ENCODE measurements at places on chromosomes 16 and 17. TPM values are rescaled to one million over a fixed set of nuclear protein-coding genes. Genes with fewer than 3 reads are reported as not detected.

KRTAP9-1 gene
- not detected for polyA plus RNA-seq

LDHD gene
- polyA plus RNA-seq: 0.52 TPM

PLLP gene
- polyA plus RNA-seq: 15.4 TPM

KRTAP16-1 gene
- not detected for polyA plus RNA-seq

TBC1D3C gene
- polyA plus RNA-seq: not detected

DNA sequence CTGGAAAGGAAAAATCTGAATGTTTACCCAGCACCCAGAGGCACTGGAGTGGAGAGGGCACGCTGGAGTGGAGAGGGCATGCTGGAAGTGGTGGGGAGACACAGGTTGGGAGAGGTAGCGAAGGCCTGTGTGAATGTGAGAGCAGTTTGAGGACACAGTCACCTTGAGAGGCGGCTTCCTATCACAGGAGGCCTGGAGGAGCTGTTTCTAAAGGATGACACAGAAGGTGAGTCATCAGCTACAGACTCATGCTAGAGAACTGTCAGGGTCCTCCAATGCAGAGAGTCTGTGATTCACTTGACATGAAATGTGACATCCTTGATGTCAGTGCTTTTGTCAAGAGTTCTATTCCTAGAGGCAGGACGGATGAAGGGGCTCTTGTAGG is 13.8 kb downstream of the CTRL start:
- DNase-seq: peak; percentile 68

GRCh38 chr16:73199214-73199613 is 151.3 kb upstream of the ZFHX3 start:
- DNase-seq: no peak

GRCh38 chr17:16507918-16508533 is 16.0 kb upstream of the LRRC75A start:
- no peak for DNase-seq

- no peak for DNase-seq
Measured at GRCh38 chr17:39813631-39814030, 50.5 kb downstream of the IKZF3 start.

GRCh38 chr17:4807605-4808377 is 839 bp downstream of the PLD2 start:
- DNase-seq: no peak

DNA sequence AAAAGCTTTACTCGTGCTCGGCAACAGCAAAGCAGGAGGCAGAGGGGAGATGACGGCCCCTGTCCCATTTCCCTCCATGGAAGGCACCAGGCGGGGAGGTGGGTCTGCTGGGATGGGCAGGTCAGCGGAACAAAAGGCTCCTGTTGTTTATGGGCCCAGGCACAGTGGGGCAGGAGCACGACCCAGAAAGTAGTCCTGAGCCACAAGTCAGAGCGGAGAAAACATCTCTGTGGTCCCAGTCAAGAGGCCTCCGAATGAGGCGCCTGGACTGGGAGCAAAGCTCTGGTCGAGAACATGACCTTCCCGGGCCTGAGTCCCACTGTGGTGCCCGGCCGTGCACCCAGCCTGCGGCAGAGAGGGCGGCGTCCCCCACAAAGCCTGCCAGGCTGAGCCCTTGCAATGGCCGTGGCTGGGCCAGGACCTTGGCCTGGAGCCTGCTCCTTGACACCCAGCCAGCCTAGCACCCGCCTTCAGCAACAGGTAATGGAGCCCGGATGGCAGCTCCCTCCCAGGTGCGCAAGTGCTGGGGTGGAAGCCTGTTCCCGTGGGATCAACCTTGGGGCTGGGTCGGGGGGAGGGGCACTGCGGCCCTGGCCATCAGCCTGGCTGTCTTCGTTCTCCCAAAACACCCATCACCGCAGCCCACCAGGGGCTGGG is 3.6 kb downstream of the RFNG start:
- no peak for DNase-seq

GRCh38 chr17:58595194-58595792 is 80.9 kb upstream of the MTMR4 start:
- DNase-seq: no peak

- DNase-seq: no peak
Measured at GRCh38 chr17:2222301-2222700, 81.3 kb downstream of the SMG6 start.

DNA sequence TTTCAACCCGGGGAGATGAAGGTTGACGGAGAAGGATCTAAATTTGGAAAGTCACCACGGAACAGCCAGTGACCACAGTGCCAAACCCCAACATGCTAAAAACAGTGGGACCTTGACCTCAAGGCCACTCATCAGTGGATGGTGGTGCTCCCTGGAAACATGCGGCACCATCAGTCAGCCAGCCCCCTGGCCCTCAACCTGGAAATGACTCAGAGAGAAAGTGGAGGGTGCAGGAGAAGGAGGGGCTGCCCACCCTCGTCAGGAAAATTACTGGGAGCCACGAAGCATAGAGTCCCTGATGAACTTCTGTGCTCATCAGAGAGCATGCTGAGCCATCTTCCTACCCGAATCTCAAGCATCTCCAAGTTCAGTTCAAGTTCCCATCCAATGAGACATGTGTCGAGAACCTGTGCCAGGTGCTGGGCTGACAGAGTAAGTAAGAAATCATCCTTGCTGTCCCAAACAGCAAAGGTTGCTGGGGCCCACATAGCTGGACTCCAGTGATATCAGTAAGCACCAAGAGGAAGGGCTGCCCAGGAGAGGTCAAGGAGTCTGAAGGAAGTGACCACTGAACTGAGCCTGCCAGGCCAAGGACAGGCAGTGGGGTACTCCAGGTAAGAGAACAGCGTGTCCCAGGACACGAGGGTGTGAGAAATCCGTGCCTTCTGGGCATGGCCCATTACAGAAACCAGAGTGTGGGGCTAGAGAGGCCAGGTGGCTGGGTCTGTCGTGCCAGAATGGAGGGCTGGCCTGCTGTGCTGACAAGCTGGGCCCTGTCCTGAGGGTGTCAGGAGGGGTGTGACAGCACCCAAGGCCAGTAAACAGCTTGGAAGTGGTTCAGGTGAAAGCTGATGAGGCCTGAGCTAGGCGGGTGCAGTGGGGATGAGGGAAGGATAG is 5.2 kb downstream of the PECAM1 start:
- DNase-seq: no peak

GRCh38 chr16:76541070-76541469 is 263.9 kb downstream of the CNTNAP4 start:
- DNase-seq: no peak

DNA sequence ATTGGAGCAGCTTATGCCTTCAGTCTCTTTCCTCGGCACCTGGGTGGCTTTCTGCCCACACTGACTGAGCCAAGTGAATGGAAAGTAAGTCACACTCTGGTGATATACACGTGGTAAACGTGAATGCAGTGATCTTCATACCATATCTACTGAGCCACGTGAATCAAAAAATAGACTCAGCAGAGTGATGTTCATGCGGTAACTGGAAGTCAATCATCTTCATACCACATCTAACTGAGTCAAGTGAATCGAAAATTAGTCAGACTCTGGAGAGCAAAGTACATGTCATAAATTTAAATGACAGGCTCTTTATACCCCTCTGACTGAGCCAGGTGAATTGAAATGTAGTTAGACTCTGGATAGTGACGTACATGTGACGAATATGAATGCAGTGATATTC is 47.1 kb upstream of the ARL4D start:
- no peak for DNase-seq

- no peak for DNase-seq
Measured at GRCh38 chr17:40069751-40070708, 7.3 kb downstream of the THRA start.

GRCh38 chr17:72945473-72945872 is 147.0 kb downstream of the SLC39A11 start:
- no peak for DNase-seq

Measured in keratinocyte (primary cell).